ENCODE measurements at places on chromosomes 5 and 9. TPM values are rescaled to one million over a fixed set of nuclear protein-coding genes. Genes with fewer than 3 reads are reported as not detected.

PROP1 gene
- total RNA-seq, result not detected

SLC46A2 gene
- not detected for total RNA-seq

MAMDC2 gene
- 10.8 TPM for total RNA-seq

LIFR gene
- 56.1 TPM for total RNA-seq

SLC28A3 gene
- 1.0 TPM for total RNA-seq

ST6GALNAC4 gene
- total RNA-seq, result 21.9 TPM

TLX3 gene
- not detected for total RNA-seq

SYK gene
- total RNA-seq, result 4.2 TPM

SH3GLB2 gene
- total RNA-seq, result 32.4 TPM

IL13 gene
- total RNA-seq, result not detected

MVB12B gene
- 12.7 TPM for total RNA-seq

SERF1A gene
- total RNA-seq, result 6.7 TPM

RNF183 gene
- not detected for total RNA-seq

CNTFR gene
- 8.7 TPM for total RNA-seq

PCDHA9 gene
- not detected for total RNA-seq

FAM78A gene
- 62.9 TPM for total RNA-seq

MLANA gene
- not detected for total RNA-seq

MARCOL gene
- not detected for total RNA-seq

PRRT1B gene
- total RNA-seq, result not detected

ANKRD34B gene
- not detected for total RNA-seq
